ENCODE measurements at places on chromosomes 5 and 9.

- DNase-seq = no peak
Measured at GRCh38 chr9:38713426-38713825, 6.5 kb downstream of the FAM240B start.

GRCh38 chr5:32586276-32586599 is 881 bp downstream of the SUB1 start:
- DNase-seq = no peak

- DNase-seq = peak; percentile 55
Measured at GRCh38 chr5:38532165-38532669, 24.2 kb downstream of the LIFR start.

- no peak for DNase-seq
Measured at GRCh38 chr5:174769005-174769404, 44.6 kb downstream of the MSX2 start.

GRCh38 chr5:178333821-178334481 is 101.3 kb upstream of the PHYKPL start:
- no peak for DNase-seq

- DNase-seq = no peak
Measured at GRCh38 chr5:36502608-36503007, 103.8 kb upstream of the SLC1A3 start.

- DNase-seq = no peak
Measured at GRCh38 chr9:93298498-93299417, 114.8 kb downstream of the WNK2 start.

- peak; percentile 14 for DNase-seq
Measured at GRCh38 chr9:135291165-135291564, 188.4 kb upstream of the PPP1R26 start.

DNA sequence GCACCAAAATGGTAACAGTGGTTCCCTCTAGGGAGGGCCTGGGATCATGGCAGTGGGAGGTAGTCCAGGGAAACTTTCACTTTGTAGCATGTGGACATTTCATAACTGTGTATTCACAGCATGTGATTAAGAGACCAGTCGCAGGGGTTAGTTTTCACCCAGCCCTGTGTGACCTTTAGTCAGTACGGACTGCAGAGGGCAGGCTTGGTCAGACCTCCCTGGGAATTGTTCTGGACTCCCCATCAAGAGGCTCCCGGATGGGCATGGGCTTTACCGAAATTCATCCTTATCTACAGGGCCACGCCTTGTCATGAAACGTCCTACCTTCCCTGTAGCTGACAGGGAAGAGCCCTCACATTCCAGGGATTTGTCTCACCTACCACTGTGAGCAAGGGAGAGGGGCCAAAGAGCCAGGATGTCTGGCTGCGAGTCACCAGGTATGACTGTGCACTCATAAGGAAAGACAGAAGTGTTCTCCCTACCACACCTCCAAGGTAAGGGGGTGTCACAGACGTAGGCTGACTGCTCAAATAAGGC is 19.9 kb downstream of the GPX3 start:
- no peak for DNase-seq

GRCh38 chr9:38096238-38096805 is 27.3 kb upstream of the SHB start:
- DNase-seq = no peak

GRCh38 chr9:129318121-129319075 is 140.3 kb upstream of the IER5L start:
- no peak for DNase-seq

DNA sequence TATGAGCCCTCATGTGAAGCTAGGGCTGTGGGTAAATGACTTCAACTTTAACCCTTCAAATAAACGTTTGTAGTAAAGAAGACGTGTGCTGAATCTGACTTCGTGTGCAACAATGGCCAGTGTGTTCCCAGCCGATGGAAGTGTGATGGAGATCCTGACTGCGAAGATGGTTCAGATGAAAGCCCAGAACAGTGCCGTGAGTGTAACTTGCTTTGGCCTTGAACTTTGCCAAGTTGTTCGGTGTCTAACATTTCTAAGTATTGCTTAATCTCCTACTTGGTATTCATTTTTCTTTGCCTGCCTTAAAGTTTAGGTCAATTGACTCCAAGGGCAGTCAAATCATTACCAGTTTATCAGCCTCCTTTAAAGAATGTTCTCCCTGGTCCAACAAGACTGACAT is 18.2 kb downstream of the VLDLR start:
- no peak for DNase-seq

DNA sequence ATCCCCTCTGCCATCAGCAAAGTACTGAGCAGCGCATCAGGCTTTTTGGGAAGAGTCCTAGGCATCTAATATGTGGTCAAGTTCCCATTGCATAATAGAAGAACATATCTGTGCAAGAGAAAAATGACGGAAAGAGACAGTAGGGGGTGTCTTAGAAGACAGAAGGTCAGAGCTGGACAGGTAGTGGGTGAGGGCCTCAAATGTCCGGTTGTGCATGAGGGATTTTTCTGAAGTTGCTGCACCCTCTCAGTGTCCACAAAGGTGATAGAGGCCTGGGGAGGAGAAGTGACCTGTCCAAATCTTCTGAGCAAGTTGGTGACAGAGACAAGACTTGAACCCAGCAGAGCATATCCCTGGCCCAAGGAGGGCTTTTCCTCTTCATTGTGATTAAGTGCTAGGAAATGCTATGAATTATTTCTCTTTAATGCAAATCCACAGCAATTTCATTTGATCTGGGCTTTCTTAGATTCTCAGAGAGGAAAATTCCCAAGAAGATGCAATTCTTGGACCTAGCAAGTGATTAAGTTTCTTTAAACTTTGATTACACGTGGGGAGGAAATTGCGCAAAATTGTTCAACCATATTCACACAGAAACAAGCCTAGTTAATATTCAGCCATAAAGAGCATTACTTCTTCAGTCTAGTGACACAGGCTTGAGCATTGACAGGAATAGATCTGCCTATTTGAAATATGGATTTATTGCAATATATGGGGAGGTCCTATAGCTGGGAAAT is at the start of gene OR2S2:
TSS of gene OR2S2 (minus strand) at position 51 of the 734 bp plus-strand sequence. CDS start 56 bp downstream, outside the sequence.
- DNase-seq = no peak

DNA sequence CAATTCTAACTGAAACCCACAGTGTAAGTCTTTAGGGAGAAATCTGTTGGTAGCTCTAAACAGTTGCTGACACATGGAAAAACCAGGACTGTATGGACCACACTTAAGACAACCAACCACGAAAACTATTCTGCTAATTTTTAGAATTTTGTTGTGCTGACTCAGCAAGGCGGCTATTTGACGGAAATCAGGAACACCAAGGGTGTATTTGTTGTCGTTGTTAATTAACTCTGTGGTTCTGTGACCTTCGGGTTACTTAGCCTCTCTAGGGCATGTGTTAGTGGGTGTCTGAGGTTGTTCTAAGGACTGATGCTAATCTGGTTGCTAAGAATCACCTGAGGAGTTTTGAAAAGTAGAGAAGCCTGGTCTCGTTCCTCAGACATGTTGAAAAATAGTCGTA is 79.2 kb downstream of the ATP10B start:
- DNase-seq = no peak

DNA sequence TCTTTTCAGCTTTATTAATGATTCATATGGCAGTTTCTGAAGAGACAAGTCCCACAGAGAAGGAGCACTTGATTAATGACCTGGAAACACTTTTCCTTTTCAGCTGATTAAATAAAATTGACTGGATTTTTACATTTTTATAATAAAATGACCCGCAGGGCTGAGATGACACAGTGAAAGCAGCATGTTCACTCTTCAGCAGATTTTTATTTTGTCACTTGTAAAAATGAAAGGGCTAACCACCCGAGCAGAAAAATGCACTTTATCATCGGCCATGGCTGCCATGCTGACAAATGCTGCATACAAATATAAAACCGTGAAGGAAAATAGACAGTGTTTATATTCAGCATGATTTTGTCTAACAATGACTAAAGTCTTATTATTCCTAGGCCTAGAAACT is 321.6 kb upstream of the ITGA1 start:
- DNase-seq = peak; percentile 54

DNA sequence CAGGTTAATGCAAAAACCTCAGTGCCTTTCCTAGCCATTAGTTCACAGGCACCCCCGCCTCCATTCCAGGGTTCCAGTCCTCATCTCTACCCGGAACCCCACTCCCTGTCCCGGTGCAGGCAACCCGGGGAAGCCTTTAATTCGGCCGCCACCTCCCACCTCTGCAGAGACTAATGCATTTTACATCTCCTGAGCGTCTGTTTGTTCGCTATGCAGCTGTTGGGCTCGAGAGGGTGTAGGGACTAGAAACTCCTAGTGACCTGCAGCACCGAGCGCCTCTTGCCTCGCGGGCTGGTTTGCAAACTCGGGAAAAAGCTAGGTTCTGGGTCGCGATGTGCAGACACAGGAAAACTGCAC is 3.6 kb downstream of the GDNF start:
- DNase-seq = no peak
